HEK293T (cell line): ENCODE measurements at places on chromosomes 13 and 19.

- no peak for DNase-seq
These were observed 215.4 kb upstream of the IRS2 start for GRCh38 chr13:110001670-110002275.

GRCh38 chr13:41639237-41639904, 182.0 kb downstream of the RGCC start:
- no peak for DNase-seq

DNA sequence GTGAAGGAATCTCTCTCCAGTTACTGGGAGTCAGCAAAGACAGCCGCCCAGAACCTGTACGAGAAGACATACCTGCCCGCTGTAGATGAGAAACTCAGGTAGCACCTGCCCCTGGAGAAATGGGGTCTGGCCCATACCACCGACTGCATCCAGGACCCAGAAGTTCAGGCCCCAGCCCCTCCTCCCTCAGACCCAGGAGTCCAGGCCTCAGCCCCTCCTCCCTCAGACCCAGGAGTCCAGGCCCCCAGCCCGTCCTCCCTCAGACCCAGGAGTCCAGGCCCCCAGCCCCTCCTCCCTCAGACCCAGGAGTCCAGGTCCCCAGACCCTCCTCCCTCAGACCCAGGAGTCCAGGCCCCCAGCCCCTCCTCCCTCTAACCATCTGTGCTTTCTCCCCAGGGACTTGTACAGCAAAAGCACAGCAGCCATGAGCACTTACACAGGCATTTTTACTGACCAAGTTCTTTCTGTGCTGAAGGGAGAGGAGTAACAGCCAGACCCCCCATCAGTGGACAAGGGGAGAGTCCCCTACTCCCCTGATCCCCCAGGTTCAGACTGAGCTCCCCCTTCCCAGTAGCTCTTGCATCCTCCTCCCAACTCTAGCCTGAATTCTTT, 3.0 kb downstream of the APOC2 start:
- DNase-seq, result no peak

DNA sequence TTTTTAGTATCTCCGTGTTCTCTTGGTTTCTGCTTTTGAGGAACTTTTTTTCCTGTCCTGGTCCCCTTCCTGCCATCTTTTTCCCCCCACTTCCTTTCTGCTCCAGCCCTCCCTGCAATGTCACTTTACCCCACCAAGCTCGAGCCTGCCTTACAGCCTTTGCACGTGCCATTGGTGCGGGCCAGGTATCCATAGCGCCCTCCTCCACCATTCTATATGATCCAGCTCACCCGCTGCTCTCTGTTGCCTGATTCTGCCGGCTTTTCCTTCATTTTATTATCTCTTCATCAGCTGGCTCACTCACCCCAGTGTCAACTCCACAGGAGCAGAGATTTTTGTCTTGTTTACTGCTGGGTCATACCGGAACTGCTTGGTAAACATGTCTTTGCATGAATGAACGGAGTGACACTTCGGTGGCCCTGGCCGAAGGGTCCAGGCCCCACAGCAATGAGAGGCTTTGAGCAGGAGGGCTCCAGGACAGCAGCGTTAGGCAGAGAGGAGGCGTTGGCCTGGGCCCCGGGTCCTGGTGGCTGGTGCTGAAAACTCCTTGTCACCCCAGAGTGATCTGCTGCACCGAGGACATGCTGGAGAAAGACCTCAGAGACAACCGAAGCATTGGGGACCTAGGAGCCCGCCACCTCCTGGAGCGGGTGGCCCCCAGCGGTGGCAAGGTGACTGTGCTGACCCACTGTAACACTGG, 1.2 kb downstream of the MRI1 start:
- peak; percentile 38 for DNase-seq

GRCh38 chr19:21269813-21270212, 59.4 kb downstream of the ZNF708 start:
- no peak for DNase-seq

DNA sequence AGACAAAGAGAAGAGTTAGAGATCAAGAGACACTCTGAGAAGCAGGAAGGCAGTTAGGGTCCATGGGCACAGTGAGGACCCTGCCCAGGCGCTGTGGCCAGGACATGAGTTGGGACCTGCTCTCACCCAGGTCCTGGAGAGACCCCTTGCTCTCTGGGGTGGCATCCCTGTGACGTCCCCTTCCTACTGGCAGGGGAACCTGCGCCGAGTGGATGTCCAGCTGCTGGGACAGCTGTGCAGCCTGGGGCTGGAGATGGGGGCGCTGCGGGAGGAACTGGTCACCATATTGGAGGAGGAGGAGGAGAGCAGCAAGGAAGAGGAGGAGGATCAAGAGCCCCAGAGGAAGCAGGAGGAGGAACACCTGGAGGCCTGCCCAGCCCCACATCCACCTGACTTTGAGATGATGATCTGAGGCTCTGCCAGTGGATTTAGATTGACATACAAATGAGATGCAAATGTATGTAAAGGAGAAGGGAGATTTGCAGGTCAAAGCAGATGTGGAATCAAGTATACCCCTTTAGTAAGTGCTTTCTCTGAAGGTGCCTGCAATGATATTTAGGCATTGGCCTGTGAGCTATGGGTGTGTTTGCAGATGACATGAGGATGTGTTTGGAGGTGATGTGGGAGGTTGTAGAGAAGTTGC, 978 bp downstream of the ERICH4 start:
- no peak for DNase-seq

GRCh38 chr13:99043831-99044231, 66.0 kb upstream of the DOCK9 start:
- no peak for DNase-seq

DNA sequence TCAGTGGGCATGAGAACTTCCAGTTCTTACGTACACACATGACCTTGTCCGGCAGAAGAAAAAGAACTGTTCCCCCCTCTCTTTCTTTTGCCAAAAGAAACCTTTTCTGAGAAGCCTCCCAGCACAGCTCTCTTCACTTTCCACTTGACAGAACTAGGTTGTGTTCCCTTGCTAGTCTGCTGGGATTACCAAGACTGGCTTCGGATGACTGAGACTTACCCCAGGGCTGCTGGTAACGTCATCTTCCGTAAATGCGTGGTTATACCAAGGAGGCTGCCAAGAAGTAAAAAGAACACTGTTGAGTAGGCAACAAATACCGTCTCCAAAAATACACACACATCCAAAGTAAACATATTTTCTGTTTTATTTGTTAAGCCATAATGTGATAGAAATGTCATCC, 908.2 kb downstream of the EFNB2 start:
- DNase-seq, result no peak

GRCh38 chr13:46716821-46717220, 80.1 kb downstream of the ESD start:
- DNase-seq, result no peak

DNA sequence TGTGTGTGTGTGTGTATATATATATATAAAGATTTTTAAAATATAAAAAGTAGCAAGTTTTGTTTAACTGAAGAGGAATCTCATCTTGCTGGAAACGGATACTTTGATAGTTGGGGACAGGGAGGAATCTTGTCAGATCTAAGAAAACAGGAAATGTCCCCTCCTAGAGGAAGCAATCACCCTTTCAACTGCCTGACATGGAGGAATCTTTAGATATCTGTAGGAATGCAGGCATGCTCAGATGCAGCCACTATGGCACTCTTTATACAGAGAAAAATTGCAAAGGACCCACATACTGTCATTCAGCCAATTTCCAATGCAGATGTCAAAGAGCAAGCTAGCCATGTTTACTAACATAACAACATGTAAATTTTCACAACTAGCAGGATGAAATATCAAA, 38.8 kb downstream of the ZNF611 start:
- DNase-seq, result no peak
